ENCODE measurements at places on chromosomes 7 and 10.

DNA sequence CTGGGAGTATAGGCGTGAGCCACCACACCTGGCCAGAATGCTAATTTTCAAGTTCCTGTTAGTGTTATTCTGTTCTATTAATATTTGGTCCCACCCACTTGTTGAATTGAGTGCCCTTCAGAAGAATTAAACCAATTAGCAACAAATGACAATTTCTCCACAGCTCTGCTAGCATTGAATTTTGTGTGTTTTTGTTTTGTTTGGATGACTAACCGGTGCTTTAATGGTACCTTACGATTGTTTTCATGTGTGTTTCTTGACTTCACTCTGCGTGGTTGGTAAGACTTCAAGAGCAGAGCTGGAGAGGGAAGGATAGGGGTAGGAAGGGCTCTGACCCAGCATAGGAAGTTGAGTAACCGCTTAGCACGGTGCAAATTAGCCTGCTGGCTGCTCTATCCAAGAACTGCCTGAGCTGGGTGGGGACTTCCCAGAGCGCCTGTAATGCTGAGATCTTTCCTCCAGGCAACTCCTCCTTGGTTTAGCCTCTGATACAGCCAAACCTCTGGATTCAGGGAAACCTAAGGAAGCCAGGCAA, 4.6 kb downstream of the ARPC1B start:
- DNase-seq = no peak

DNA sequence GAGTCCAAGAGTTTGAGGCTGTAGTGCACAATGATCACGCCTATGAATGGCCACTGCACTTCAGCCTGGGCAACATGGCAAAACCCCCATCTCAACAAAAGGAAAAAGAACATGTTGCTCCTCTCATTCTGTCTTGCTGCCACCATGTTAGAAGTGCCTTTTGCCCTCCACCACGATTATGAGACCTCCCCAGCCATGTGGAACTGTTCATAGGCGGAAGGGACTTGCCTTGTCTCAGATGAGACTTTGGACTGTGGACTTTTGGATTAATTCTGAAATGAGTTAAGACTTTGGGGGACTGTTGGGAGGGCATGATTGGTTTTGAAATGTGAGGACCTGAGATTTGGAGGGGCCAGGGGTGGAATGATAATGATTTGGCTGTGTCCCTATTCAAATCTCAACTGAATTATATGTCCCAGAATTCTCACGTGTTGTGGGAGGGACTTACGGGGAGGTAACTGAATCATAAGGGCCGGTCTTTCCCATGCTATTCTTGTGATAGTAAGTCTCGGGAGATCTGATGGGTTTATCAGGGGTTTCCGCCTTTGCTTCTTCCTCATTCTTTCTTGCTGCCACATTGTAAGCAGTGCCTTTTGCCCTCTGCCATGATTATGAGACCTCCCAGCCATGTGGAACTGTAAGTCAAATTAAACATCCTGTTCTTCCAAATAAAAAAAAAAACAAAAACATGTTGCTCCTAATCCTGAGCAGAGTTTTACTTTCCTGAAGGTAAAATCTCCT, 22.3 kb downstream of the DLG5 start:
- no peak for DNase-seq

DNA sequence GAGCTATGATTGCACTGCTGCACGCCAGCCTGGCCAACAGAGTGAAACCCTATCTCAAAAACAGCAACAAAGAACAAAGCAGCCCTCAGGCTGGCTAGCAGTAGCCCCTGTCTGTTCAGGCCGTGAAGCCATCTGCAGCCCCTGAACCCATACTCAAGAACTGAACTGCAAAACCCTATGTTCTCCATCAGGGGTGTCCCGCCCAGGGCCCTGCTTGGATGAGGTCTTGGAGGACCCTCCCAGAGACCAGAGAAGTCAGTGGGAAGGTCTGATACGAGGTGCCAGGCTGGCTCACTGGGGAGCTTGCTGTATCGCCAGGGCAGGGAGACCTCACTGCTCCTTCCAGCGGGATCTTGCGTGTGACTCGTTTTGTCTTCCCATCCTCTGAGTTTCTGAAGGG, 39.3 kb downstream of the RBM17 start:
- no peak for DNase-seq

- no peak for DNase-seq
Measured at GRCh38 chr7:2440608-2441245, 35.5 kb downstream of the GRIFIN start.

- DNase-seq = no peak
Measured at GRCh38 chr7:47580811-47581331, 1.0 kb downstream of the TNS3 start.

- DNase-seq = no peak
Measured at GRCh38 chr7:87452279-87452678, 23.2 kb downstream of the ABCB4 start.

- DNase-seq = no peak
Measured at GRCh38 chr10:92076722-92077121, 153.2 kb downstream of the BTAF1 start.

GRCh38 chr7:119685906-119686305, 587.1 kb upstream of the KCND2 start:
- no peak for DNase-seq

DNA sequence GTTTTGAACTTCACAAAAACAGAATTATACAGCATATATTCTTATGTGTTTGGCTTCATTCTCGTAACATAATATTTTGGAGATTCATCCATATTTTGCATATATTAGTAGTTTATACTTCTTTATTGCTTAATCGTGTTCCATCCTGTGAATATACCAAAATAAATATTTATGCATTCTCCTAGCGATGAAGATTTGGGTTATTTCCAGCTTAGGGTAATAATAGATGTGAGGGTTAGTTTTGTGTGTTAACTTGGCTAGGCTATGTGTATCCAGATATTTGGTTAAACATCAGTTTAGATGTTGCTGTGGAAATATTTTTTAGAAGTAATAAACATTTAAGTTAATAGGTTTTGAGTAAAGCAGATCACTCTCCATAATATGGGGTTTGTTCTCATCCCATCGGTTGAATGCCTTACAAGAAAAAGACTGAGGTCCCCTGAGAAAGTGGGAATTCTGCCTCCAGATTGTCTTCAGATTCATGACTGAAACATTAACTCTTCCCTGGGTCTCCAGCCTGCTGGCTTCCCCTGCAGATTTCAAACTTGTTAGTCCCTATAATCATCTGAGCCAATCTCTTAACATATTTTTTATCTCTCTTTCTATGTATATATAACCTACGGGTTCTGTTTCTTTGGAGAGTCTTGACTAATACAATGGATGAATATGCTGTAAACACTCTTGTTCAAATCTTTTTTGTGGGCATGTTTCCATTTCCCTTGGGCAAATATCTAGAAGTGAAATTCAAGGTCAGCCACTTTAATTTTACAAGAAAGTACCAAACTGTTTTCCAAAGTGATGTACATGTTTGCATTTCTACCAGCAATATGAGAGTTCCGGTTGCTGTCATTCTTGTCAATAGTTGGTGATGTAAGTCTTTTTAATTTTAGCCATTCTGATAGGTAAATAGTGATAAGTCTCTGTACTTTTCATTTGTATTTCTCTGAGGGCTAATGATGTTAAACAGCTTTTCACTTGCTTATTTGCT, 48.7 kb downstream of the PDK4 start:
- no peak for DNase-seq

- no peak for DNase-seq
Measured at GRCh38 chr7:143416565-143417149, 8.0 kb upstream of the EPHA1 start.

- DNase-seq = no peak
Measured at GRCh38 chr7:83130623-83131545, 31.8 kb downstream of the PCLO start.

DNA sequence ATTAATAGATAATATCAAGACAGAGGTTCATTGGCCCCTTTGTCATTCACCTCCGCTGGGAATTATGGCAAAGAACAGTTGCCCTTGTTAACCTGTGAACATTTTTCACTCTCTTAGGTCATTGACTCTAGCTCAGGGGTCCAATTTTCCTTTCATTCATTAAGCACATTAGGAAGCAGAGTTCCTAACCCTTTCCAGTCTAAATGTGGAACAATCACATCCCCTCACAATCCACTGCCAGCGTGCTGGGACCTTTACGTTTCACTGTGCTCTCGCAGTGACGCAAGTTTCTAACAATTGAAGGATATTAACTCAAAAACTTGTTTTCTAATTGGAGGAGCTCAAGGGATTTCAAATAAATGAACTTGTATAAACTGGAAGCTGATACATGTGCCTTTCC, 79.3 kb upstream of the MEOX2 start:
- DNase-seq = no peak

DNA sequence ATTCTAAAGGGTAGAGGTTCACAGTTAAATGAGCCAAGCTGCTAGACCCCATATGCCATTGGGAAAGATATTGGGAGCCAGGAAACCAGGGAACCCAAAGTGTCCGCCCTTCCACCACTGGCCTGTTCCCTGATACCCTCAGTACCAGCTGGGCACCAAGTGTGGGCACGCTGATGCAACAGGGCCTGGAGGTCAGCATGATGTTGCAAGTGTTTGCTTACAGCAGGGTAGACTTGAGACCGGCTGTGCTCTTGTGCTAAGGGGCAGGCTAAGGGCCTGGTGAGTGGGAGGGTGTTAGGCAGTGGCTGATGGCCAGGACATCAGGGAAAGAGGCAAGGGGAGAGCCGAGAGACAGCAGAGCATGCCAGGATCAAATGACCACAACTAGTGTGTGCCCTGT, 21.0 kb upstream of the MYL7 start:
- DNase-seq = no peak

GRCh38 chr10:11525503-11525902, 85.9 kb downstream of the USP6NL start:
- DNase-seq = no peak

DNA sequence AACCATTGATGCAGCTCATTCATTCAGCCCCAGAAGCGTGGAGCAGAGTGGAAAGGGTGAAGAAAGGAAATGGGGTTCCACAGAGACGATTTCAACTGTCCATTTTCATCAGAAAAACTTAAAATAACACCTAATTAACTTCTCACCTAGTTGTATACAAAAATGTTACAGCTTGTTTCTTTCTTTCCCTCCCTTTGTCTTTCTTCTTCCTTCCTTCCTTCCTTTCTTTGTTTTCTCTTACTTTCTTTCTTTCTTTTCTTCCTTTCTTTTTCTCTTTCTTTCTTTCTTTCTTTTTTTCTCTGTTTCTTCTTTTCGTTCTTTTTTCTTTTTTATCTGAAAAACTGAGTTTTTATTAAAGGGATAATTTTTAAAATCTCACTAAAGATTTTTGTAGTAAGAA, 105.9 kb upstream of the GNAI1 start:
- no peak for DNase-seq

- DNase-seq = no peak
Measured at GRCh38 chr7:92976931-92977330, 140.6 kb upstream of the CDK6 start.
